SK-N-SH (cell line): ENCODE measurements at places on chromosomes 12 and 14.

DNA sequence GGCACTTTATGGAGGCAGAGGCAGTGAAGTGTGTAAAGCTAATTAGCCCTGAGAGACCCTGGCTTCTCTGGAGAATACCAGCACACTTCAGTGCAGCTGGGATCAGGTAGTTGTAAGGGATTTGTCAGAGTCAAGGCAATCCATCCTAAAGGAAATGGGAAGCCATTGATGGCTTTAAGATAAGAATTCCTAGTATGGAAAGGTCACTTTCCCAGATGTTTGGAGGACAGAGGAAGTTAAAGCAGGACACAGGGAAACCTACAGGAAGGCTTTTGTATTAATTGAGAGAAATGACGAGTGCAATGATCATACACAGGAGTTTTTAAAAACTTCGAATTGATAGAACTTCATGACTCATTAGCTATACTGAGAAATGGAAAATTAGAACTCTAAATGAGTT lies 254.4 kb downstream of the SLC16A7 start:
- H3K36me3 ChIP-seq: no peaks in the 10 kb centered on the region
- H3K27ac ChIP-seq: no peak overlapping the region
- DNase-seq: no peak
- H3K27me3 ChIP-seq: no peaks in the 10 kb centered on the region

DNA sequence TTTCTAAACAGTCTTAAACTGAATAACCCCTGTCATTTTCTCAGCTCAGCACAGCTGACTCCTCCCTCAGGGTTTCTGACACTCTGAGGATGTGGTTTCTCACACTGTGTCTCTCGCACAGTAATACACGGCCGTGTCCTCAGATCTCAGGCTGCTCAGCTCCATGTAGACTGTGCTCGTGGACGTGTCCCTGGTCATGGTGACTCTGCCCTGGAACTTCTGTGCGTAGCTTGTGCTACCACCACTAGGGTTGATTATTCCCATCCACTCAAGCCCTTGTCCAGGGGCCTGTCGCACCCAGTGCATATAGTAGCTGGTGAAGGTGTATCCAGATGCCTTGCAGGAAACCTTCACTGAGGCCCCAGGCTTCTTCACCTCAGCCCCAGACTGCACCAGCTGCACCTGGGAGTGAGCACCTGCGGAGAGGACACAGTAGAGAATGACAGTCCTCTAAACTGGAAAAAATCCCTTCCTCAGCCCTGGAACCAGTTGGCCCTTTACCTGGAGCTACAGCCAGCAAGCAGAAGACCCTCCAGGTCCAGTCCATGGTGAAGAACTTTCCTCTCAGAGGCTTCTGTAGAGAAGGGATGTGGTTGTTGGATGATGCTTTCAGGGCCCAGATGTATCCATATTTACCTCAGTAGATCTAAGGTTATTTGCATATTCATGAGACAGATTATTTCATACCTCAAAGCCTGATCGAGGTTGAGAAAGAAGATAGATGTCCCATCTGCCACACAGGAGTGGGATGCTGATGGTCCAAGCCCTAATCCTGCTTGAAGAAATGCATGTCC lies 984.8 kb downstream of the TMEM121 start:
- DNase-seq: no peak
- no peaks in the 10 kb centered on the region for H3K27me3 ChIP-seq
- no peak overlapping the region for H3K27ac ChIP-seq
- no peaks in the 10 kb centered on the region for H3K4me1 ChIP-seq

DNA sequence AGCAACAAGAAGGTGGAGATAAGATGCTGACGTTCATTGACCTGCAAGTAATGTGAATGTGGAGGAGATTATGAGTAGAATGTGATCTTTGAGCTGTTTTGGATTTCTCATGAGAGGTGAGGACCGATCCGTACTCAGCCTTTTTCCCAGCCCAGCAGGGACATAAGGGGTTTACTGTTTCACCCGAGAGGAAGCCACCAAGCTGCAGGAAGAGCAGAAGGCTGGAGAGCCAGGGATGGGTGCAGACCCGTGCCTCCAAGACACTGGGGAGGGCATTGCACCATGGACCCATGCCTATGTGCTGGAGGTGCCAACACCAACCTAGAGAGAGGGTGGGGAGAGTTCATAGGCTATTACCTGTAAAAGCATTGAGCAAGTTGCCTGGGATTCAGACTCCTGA lies 206.0 kb upstream of the DIO3 start:
- no peak for DNase-seq
- no peaks in the 10 kb centered on the region for H3K36me3 ChIP-seq
- H3K4me3 ChIP-seq: no peak overlapping the region
- no peaks in the 10 kb centered on the region for H3K4me1 ChIP-seq

DNA sequence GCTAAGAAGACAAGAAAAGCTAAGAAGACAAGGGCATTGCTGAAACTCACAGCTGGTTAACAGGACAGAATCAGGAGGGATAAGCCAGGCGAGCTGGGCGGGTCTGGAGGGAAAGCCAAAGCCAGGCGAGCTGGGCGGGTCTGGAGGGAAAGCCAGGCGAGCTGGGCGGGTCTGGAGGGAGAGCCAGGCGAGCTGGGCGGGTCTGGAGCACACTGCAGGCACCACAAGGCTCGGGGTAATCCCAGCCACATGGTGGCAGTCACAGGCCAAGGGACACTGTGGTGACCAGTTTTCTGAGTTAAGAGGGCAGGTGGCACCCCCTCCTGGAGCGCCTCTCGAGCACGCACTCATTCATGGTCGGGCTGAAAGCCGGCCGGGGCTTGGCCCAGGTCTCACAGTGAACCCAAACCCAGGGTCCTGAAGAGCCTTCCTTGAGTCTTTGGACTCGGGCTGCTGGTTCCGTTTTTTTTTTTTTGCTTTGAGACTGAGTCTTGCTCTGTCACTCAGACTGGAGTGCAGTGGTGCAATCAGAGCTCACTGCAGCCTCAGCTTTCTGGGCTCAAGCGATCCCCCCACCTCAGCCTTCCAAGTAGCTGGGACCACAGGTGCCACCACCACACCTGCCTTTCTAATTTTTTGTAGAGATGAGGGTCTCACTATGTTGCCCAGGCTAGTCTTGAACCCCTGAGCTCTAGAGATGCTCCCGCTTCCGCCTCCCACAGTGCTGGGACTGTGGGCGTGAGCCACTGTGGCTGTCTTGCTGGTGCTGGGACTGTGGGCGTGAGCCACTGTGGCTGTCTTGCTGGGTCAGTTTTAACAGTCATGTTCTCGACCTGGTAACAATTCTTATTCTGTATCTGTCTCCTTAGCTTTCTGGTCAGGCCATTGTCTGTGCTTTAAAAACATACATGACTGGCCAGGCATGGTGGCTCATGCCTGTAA lies 40.2 kb downstream of the HSP90AA1 start:
- H3K27ac ChIP-seq: no peak overlapping the region
- H3K27me3 ChIP-seq: no peaks in the 10 kb centered on the region
- no peak overlapping the region for H3K4me3 ChIP-seq
- no peaks in the 10 kb centered on the region for H3K4me1 ChIP-seq
